ENCODE measurements at places on chromosomes 3 and 15.

- no peak for DNase-seq
These were observed 13.8 kb upstream of the TXNRD3 start for GRCh38 chr3:126668450-126669401.

DNA sequence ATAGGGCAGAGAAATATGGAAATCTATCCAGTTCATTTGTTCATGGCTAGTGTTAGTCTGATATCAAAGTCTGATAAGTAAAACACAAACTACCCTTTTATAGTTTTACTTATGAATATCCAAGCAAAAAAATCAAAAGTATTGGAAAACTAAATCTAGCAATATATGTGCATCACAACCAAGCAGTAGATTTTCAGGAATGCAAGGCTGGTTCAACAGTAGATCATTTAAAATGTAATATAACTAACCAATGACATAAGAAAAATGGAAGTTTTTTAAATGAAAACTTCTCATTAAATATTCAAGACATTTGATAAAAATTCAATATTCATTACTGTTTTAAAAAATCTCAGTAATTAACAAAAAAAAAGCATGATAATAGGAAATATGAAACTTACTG lies 12.8 kb upstream of the AQP9 start:
- no peak for DNase-seq

GRCh38 chr15:95405447-95405846 lies 925.1 kb upstream of the NR2F2 start:
- DNase-seq, result no peak

GRCh38 chr3:99626417-99626788 lies 12.0 kb upstream of the COL8A1 start:
- no peak for DNase-seq
